ENCODE measurements at places on chromosomes 7 and 10. TPM values are rescaled to one million over a fixed set of nuclear protein-coding genes. Genes with fewer than 3 reads are reported as not detected.

- no peak overlapping the region for H3K27ac ChIP-seq
- no peaks in the 10 kb centered on the region for H3K4me1 ChIP-seq
- H3K27me3 ChIP-seq: no peaks in the 10 kb centered on the region
Measured at GRCh38 chr7:137870078-137870477, 23.3 kb upstream of the DGKI start.

GRCh38 chr7:152504367-152504766, 68.6 kb upstream of the KMT2C start:
- no peak overlapping the region for H3K27ac ChIP-seq
- no peak overlapping the region for H3K4me3 ChIP-seq
- H3K4me1 ChIP-seq: no peaks in the 10 kb centered on the region
- H3K27me3 ChIP-seq: no peaks in the 10 kb centered on the region
- H3K36me3 ChIP-seq: no peaks in the 10 kb centered on the region
- DNase-seq: no peak

GRCh38 chr7:91962419-91962818, 21.8 kb downstream of the AKAP9 start:
- no peak overlapping the region for H3K4me3 ChIP-seq
- H3K36me3 ChIP-seq: no peaks in the 10 kb centered on the region
- no peak overlapping the region for H3K27ac ChIP-seq
- no peak for DNase-seq

Gene CALY
- not detected for polyA plus RNA-seq

DNA sequence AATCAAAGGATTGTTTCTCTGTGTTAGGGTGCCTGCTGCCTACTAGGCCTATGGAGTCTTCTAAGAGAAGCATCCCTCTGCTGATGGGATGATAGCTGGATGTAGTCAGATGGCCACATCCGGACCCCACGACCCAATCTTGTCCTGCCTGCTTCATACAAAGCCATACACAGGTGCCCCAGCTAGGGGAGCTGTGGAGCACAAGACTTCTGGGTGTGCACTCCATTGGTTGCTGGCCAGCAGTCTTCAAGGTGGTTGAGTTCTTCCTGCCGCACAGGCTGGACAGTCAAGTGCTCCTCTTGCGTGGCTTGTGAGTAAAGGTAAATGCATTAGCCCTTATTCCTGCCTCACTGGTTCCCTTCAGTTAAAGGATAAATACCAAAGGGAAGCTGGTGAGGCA, 120.2 kb downstream of the TEX36 start:
- no peaks in the 10 kb centered on the region for H3K36me3 ChIP-seq
- H3K27ac ChIP-seq: no peak overlapping the region
- DNase-seq: no peak
- no peaks in the 10 kb centered on the region for H3K27me3 ChIP-seq
- H3K4me3 ChIP-seq: no peak overlapping the region
- no peaks in the 10 kb centered on the region for H3K4me1 ChIP-seq

Gene PPP1R3A
- not detected for polyA plus RNA-seq

- no peaks in the 10 kb centered on the region for H3K27me3 ChIP-seq
- no peak overlapping the region for H3K27ac ChIP-seq
- no peaks in the 10 kb centered on the region for H3K4me1 ChIP-seq
- H3K36me3 ChIP-seq: no peaks in the 10 kb centered on the region
- no peak overlapping the region for H3K4me3 ChIP-seq
- no peak for DNase-seq
Measured at GRCh38 chr7:88020953-88021665, 87.1 kb downstream of the ADAM22 start.

Gene WNT2
- not detected for polyA plus RNA-seq

DNA sequence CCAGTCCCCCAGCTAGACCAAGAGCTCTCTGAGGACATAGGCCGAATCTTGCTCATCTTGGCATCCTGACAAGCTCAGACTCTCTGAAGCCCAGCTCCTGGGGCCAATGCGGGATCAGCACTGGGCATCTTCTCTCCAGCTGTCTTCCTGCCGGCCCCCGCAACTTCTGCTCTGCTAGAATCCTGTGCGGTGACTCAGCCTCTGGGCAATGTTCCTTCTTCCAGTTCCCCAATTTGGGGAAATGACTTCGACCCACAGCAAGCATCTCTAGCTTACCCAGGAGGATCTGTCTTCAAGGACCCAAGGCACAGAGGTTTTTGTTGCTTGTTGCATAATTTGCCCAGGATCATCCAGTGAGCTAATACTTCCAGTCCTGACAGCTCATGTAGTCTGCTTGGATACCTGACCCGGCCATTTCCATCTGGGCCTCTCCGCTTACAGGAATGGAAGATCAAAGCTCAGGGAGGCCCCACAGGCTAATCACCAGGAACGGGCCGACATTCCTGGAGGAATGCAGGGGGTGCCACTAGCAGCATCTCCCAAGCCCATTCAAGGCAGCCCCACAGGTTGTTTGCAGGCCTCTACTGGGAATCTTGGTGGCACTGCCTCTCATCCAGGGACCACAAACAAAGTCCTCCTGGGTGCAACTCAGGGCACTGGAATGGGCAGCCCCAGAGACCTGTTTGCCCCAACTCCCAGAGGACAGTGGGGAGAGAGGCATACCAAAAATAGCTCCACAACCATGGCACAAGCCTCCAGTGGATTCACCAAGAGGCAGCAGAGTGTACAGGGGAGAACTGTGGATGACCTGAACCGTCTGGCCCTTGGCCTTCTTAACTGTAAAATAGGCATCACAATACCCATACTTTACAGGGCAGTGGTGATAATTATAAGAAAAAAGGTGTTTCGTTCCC, 151.9 kb downstream of the NEURL1 start:
- H3K27me3 ChIP-seq: no peaks in the 10 kb centered on the region
- peak; percentile 92 for DNase-seq
- no peaks in the 10 kb centered on the region for H3K36me3 ChIP-seq
- no peak overlapping the region for H3K4me3 ChIP-seq

- no peak for DNase-seq
- no peaks in the 10 kb centered on the region for H3K36me3 ChIP-seq
- no peaks in the 10 kb centered on the region for H3K4me1 ChIP-seq
- H3K27me3 ChIP-seq: no peaks in the 10 kb centered on the region
- H3K4me3 ChIP-seq: no peak overlapping the region
Measured at GRCh38 chr10:97169911-97170693, 15.7 kb downstream of the SLIT1 start.

DNA sequence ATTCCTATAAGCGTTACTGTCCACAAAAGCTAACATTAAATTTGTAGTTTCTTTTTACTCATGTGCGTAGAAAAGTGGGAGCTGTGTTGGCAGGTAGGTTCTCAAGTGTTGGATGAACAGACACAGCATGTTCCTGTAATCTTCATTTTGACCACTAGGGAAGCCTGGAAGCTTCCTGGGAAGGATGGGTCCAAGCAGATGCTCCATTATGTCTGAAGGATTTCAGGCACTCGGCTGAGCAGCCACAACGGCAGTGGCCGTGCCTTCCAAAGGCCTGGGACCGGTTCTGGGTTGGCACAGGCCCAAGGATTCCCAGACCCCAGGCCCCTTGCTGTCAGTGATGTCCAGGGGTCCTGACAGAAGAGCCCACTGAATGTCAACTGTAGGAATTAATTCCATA, 386.3 kb downstream of the TNS3 start:
- no peak overlapping the region for H3K27ac ChIP-seq
- no peak for DNase-seq
- peaks cover 8% of the 10 kb centered on the region for H3K4me1 ChIP-seq
- no peaks in the 10 kb centered on the region for H3K27me3 ChIP-seq
- no peaks in the 10 kb centered on the region for H3K36me3 ChIP-seq
- no peak overlapping the region for H3K4me3 ChIP-seq

- H3K27ac ChIP-seq: no peak overlapping the region
- no peak overlapping the region for H3K4me3 ChIP-seq
- no peak for DNase-seq
Measured at GRCh38 chr10:6136215-6137201, 47.7 kb downstream of the RBM17 start.

GRCh38 chr7:143229054-143229790, 7.4 kb downstream of the TAS2R40 start:
- DNase-seq: no peak
- H3K27me3 ChIP-seq: no peaks in the 10 kb centered on the region

Gene ANKRD61
- not detected for polyA plus RNA-seq

DNA sequence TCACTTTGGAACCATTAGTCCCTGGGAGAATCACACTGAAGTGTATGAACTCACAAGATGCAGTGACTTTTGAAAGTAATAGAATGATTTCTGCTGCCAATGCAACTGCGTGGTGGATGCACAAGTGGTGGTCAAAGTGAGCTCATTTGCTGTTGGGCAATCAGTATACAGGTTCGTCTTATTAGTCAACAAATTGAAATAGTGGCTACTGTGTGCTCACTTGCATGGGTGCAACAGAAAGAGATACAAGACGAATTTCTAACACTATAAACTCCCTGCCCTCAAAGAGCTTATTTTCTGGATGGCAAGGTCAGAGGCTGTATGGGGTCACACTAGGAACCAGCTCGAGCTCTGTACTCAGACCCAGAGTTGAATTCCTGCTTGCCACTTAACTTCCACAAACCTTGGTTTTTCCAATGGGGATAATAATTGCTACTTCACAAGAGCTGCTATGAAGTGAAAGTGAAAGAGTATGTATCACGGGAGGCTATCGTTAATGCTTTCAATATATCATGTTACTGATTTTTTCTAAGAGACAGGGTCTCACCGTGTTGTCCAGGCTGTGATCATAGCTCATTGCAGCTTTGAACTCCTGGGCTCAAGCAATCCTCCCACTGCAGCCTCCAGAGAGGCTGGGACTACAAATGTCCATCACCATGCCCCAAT, 8.3 kb upstream of the BCL7B start:
- no peaks in the 10 kb centered on the region for H3K27me3 ChIP-seq
- peak overlapping the region; percentile 52 for H3K4me3 ChIP-seq

GRCh38 chr7:132537456-132538145, 38.7 kb downstream of the PLXNA4 start:
- no peak overlapping the region for H3K27ac ChIP-seq
- H3K4me3 ChIP-seq: no peak overlapping the region
- peaks cover 3% of the 10 kb centered on the region for H3K27me3 ChIP-seq
- peaks cover 25% of the 10 kb centered on the region for H3K4me1 ChIP-seq
- peak; percentile 32 for DNase-seq
- no peaks in the 10 kb centered on the region for H3K36me3 ChIP-seq

Gene APBB1IP
- 78.7 TPM for polyA plus RNA-seq

Gene SLC26A5
- not detected for polyA plus RNA-seq

DNA sequence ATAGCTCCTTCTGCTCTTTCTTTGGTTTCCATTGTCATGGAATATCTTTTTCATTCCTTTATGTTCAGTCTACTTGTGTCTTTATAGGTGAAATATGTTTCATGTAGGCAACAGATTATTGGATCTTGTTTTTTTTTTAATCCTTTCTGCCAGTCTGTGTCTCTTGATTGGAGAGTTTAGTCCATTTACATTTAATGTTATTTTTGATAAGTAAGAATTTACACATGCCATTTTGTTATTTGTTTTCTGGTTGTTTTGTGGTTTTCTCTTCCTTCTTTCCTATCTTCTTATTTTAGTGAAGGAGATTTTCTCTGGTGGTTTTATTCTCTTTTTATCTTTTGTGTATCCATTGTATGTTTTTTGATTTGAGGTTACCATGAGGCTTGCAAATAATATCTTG, 52.5 kb upstream of the TAS2R16 start:
- no peak overlapping the region for H3K4me3 ChIP-seq
- no peaks in the 10 kb centered on the region for H3K36me3 ChIP-seq
- no peak for DNase-seq
- no peak overlapping the region for H3K27ac ChIP-seq
- no peaks in the 10 kb centered on the region for H3K27me3 ChIP-seq
- H3K4me1 ChIP-seq: no peaks in the 10 kb centered on the region

DNA sequence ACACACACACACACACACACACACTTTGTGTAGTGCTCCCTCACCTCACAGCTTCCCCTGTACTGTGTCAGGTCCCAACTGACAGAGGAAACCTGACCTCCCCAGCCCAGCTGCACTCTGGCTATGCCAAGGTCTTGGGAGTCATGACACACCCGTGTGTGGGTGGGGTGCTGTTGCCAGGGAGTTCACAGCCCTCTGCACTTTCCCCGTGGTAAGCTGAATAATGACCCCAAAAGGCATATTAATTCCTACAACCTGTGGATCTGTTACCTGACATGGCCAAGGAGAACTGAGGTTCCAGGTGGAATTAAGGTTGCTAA, 8.9 kb upstream of the NANOS1 start:
- H3K4me3 ChIP-seq: no peak overlapping the region
- H3K27me3 ChIP-seq: no peaks in the 10 kb centered on the region
- DNase-seq: no peak
- H3K27ac ChIP-seq: no peak overlapping the region
- no peaks in the 10 kb centered on the region for H3K4me1 ChIP-seq

DNA sequence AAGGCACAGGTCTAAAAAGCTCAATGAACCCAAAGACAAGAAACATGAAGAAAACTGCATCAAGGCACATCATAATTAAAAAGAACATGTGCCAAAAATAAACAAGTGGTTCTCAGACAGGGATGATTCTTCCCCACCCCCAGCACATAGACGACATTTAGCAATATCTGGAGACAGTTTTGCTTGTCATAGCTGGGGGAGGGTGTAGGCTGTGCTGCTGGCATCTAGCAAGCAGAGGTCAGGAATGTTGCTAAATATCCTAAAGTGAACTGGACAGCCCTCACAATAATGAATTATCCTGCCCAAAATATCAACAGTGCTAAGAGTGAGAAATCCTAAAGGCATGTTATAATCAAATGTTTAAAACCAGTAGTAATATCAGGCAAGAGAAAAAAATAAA, 122.6 kb downstream of the MICU1 start:
- no peaks in the 10 kb centered on the region for H3K27me3 ChIP-seq
- peaks cover 2% of the 10 kb centered on the region for H3K36me3 ChIP-seq

Gene AMPH
- 0.22 TPM for polyA plus RNA-seq

Gene PKD2L1
- 0.09 TPM for polyA plus RNA-seq

Gene BLVRA
- polyA plus RNA-seq: 238 TPM

Gene COL13A1
- not detected for polyA plus RNA-seq

- H3K36me3 ChIP-seq: no peaks in the 10 kb centered on the region
- H3K4me3 ChIP-seq: no peak overlapping the region
- DNase-seq: no peak
- no peaks in the 10 kb centered on the region for H3K4me1 ChIP-seq
- no peaks in the 10 kb centered on the region for H3K27me3 ChIP-seq
Measured at GRCh38 chr7:68730194-68730593, 868.1 kb upstream of the AUTS2 start.

- no peak overlapping the region for H3K27ac ChIP-seq
- H3K36me3 ChIP-seq: no peaks in the 10 kb centered on the region
- no peaks in the 10 kb centered on the region for H3K4me1 ChIP-seq
- H3K4me3 ChIP-seq: no peak overlapping the region
- DNase-seq: no peak
- H3K27me3 ChIP-seq: no peaks in the 10 kb centered on the region
Measured at GRCh38 chr7:131859147-131859821, 302.9 kb upstream of the PODXL start.

- H3K27ac ChIP-seq: peak overlapping the region; percentile 34
- no peak overlapping the region for H3K4me3 ChIP-seq
- H3K36me3 ChIP-seq: peaks cover 49% of the 10 kb centered on the region
- DNase-seq: no peak
- H3K27me3 ChIP-seq: no peaks in the 10 kb centered on the region
Measured at GRCh38 chr7:140036224-140036962, 26.4 kb downstream of the PARP12 start.

DNA sequence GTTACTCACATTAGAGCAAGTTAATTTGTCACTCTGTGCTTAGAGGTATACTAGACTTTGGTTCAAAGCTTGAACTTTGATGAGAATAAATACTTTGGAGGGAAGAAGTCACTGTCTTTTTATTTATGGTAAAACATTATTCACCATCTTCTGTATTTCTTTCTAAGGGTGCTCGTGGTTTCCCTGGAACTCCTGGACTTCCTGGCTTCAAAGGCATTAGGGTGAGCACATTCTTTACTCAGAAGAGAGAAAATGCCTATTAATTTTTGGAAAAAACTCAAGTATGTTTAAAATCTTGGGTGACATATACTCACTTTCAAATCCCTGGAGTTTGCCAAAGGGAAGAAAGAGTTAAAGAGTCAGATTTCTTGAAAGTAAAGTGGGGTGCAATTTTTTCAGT, 10.8 kb downstream of the COL1A2 start:
- H3K27me3 ChIP-seq: no peaks in the 10 kb centered on the region
- DNase-seq: no peak
- no peak overlapping the region for H3K27ac ChIP-seq
- no peaks in the 10 kb centered on the region for H3K4me1 ChIP-seq
